ENCODE measurements at places on chromosomes 2 and 18. TPM values are rescaled to one million over a fixed set of nuclear protein-coding genes. Genes with fewer than 3 reads are reported as not detected.

The PDCD1 gene
- 0.23 TPM for total RNA-seq

DNA sequence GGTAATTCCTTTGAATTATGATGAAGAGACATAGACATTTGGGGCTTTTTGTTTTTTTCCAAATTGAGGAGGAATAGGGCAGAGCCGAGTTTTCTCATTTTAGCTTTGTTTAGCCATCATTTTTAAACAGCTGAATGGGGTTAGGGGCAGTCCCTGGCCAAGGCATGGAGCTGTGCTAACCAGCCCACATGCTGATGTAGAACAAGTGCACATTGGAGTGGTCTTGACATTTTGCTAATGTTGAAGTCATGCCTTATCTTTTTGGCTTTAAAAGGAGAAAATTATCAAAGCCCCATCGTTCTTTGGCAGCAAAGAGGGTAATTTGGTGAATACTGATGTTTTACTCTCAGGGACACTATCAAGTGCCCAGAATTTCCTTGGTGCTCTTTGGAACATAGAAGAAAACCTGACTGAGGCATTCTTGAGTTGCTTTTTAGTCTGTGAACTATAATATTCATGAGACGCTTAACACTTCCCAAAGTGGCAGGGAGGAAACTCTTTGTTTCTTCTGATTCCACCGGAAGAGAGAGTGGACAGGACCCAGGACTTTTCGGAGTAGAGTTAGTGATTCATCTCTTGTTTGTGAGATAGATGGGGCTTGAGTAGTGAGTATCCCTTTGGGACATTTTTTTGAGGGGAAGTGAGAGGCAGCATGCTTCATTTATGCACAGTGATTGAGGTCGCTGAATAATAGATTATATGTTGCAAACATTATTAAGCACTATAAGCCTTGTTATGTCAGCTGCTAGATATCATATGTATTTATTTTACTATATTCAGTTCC, 45.0 kb downstream of the MTA3 start:
- no peak for DNase-seq
- no peaks in the 10 kb centered on the region for H3K27me3 ChIP-seq
- H3K36me3 ChIP-seq: peaks cover 62% of the 10 kb centered on the region

The TFPI gene
- total RNA-seq: 26.5 TPM

DNA sequence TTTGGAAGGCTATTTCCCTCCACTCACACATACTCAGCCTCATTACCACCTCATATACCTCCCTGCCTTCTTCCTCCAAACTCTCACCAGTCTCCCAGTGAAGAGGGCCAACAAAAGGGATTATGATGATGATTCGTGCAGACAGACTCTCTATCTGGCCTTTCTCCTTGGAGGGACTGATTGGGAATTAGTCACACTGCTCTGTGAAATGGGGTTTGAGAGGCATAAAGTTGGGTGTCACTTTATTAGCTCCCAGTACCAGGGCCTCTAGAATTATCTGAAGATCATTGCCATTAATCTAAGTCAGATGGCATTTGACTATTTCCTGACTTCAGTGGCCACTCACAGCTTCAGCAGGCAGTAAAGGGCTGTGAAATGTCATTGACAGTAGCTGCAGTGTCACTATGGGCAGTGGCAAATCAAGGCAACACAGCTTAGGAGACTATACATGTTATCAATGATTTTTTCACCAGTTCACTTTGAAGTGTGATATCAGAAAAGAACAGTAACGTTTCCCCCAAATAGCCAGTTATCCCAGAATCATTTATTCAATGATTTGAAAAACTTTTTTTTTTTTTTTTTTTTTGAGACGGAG, 17.4 kb downstream of the CNRIP1 start:
- no peak overlapping the region for H3K4me3 ChIP-seq
- no peaks in the 10 kb centered on the region for H3K27me3 ChIP-seq
- H3K4me1 ChIP-seq: no peaks in the 10 kb centered on the region
- H3K36me3 ChIP-seq: no peaks in the 10 kb centered on the region

The IL1R2 gene
- 1.1 TPM for total RNA-seq

The ASXL3 gene
- 0.71 TPM for total RNA-seq

The RPRM gene
- total RNA-seq: 33.8 TPM

- no peak overlapping the region for H3K4me3 ChIP-seq
- DNase-seq: no peak
- H3K27me3 ChIP-seq: no peaks in the 10 kb centered on the region
- no peak overlapping the region for H3K27ac ChIP-seq
- H3K36me3 ChIP-seq: peaks cover 50% of the 10 kb centered on the region
These were observed 10.1 kb downstream of the RPL31 start for GRCh38 chr2:101012054-101012705.

DNA sequence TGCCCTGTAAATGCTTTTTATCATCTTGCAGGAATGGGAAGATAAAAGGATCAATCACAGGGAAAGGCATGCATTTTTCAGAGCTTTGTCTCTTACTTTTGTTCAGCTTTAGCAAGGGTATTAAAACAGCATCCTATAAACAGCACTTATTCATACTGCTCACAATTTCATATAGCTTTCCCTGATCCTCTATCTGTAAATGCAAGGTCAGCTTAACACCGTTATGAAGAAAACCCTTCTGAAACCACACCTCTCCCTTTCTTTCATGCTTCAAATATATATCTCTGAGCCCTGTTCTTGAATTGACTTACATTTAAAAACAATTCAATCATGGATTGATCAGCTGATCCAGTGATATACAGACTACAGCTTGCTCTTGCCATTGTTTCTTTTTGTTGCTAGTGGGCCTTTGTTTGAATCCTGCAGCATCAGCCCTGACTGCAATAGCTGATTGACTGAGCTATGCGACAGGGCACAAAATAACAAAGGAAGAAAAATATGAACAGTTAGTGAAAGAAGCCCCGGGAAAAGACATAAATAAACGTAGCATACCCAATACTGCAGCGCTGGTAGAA, 795.5 kb upstream of the CDH2 start:
- H3K36me3 ChIP-seq: no peaks in the 10 kb centered on the region
- no peaks in the 10 kb centered on the region for H3K27me3 ChIP-seq
- no peak overlapping the region for H3K4me3 ChIP-seq
- no peak for DNase-seq

- no peaks in the 10 kb centered on the region for H3K36me3 ChIP-seq
- H3K4me3 ChIP-seq: no peak overlapping the region
- H3K27me3 ChIP-seq: peaks cover 5% of the 10 kb centered on the region
These were observed 94.1 kb downstream of the FAM161A start for GRCh38 chr2:61759718-61760117.

- no peaks in the 10 kb centered on the region for H3K4me1 ChIP-seq
- no peaks in the 10 kb centered on the region for H3K27me3 ChIP-seq
- H3K36me3 ChIP-seq: no peaks in the 10 kb centered on the region
- no peak overlapping the region for H3K4me3 ChIP-seq
- no peak overlapping the region for H3K27ac ChIP-seq
These were observed 200.6 kb downstream of the WDR7 start for GRCh38 chr18:56851774-56852173.

DNA sequence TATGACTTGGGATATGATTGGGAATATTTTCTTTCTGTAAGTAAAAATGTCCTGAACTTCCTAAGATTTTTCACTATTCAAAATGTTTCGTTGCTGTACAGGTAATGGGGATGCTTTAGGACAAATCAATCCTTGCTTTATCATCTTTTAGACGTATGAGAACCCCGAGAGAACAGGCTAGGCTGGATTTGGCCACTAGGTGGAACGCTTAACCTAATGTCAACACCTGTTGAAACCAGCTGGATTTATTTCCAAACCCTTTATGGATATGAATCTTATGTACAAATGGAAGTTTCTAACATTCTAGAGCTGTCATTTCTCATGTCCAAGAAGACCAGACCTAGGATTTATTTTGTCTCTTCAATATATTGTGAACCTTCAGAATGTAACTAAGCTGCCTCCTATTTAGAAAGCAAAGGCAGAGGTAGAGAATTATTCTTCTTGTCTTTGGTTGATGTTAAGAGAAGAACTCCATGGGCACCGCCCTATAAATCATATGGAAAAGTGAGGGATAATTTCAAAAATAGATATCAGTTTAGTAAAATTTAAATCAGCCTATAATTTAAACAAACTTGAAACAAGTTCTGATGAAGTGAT, 96.7 kb downstream of the PMAIP1 start:
- H3K4me1 ChIP-seq: no peaks in the 10 kb centered on the region
- H3K4me3 ChIP-seq: no peak overlapping the region
- H3K27ac ChIP-seq: no peak overlapping the region
- no peaks in the 10 kb centered on the region for H3K36me3 ChIP-seq

DNA sequence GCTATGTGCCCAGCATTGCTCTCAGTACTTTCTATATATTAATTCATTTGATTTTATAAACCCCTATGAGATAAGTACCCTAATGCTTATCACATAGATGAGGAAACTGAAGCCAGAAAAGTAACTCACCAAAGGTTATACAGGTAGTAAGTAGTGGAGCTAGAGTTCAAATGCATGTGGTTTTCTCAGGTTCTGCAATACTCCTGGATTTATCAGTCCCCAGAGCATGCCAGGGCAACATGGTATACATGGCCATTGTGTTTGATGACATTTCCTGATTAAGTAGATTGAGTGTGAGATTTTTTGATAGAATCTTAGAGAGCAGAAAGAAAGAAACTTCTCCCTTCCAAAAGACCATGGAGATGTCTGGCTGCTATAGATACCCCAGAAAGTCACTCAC, 233.1 kb downstream of the IKZF2 start:
- no peaks in the 10 kb centered on the region for H3K36me3 ChIP-seq
- H3K27ac ChIP-seq: no peak overlapping the region
- no peak for DNase-seq
- peaks cover 11% of the 10 kb centered on the region for H3K4me1 ChIP-seq
- peak overlapping the region; percentile 2 for H3K4me3 ChIP-seq

The GLI2 gene
- 17.0 TPM for total RNA-seq

The DLX1 gene
- not detected for total RNA-seq

The SERPINB11 gene
- total RNA-seq: not detected

DNA sequence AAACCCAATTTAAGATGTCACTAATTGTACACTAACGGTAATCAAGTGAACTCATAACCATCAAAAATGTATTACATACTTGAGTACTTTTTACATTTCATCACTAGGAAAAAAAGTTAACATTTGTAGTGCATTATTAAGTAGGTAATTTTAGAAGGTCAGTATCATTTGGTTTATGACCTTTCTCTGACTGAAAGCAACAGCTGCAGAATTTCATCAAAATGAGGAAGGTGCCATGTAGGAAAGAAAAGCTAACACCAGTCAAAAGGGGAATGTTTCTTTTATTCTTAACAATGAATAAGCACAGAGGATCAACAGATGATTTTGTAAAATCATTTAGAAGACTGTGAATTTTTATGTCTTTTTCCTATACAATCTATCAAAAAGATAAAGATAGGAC, 79.0 kb downstream of the PIGN start:
- H3K4me3 ChIP-seq: no peak overlapping the region
- no peak for DNase-seq
- no peaks in the 10 kb centered on the region for H3K27me3 ChIP-seq
- no peaks in the 10 kb centered on the region for H3K36me3 ChIP-seq
- no peak overlapping the region for H3K27ac ChIP-seq

The SERPINB12 gene
- not detected for total RNA-seq

The SS18 gene
- 80.3 TPM for total RNA-seq

- no peaks in the 10 kb centered on the region for H3K27me3 ChIP-seq
- H3K27ac ChIP-seq: no peak overlapping the region
- H3K36me3 ChIP-seq: no peaks in the 10 kb centered on the region
These were observed 27.5 kb downstream of the BIN1 start for GRCh38 chr2:127079358-127079920.

- peak; percentile 79 for DNase-seq
- H3K27ac ChIP-seq: no peak overlapping the region
- no peaks in the 10 kb centered on the region for H3K27me3 ChIP-seq
- peak overlapping the region; percentile 63 for H3K4me3 ChIP-seq
- H3K4me1 ChIP-seq: peaks cover 21% of the 10 kb centered on the region
These were observed 25.9 kb downstream of the ENOSF1 start for GRCh38 chr18:686339-687111.

The HAAO gene
- total RNA-seq: 12.2 TPM

GRCh38 chr2:142030735-142031134, 100.1 kb downstream of the LRP1B start:
- H3K4me1 ChIP-seq: no peaks in the 10 kb centered on the region
- H3K27me3 ChIP-seq: no peaks in the 10 kb centered on the region
- DNase-seq: no peak

- no peaks in the 10 kb centered on the region for H3K36me3 ChIP-seq
- H3K27ac ChIP-seq: no peak overlapping the region
- H3K4me1 ChIP-seq: peaks cover 10% of the 10 kb centered on the region
- no peaks in the 10 kb centered on the region for H3K27me3 ChIP-seq
These were observed 22.6 kb upstream of the ITGB6 start for GRCh38 chr2:160222546-160223283.

- no peaks in the 10 kb centered on the region for H3K4me1 ChIP-seq
- no peaks in the 10 kb centered on the region for H3K36me3 ChIP-seq
- H3K27me3 ChIP-seq: no peaks in the 10 kb centered on the region
- DNase-seq: no peak
- H3K4me3 ChIP-seq: no peak overlapping the region
These were observed 6.5 kb downstream of the TMEM17 start for GRCh38 chr2:62499430-62500060.

DNA sequence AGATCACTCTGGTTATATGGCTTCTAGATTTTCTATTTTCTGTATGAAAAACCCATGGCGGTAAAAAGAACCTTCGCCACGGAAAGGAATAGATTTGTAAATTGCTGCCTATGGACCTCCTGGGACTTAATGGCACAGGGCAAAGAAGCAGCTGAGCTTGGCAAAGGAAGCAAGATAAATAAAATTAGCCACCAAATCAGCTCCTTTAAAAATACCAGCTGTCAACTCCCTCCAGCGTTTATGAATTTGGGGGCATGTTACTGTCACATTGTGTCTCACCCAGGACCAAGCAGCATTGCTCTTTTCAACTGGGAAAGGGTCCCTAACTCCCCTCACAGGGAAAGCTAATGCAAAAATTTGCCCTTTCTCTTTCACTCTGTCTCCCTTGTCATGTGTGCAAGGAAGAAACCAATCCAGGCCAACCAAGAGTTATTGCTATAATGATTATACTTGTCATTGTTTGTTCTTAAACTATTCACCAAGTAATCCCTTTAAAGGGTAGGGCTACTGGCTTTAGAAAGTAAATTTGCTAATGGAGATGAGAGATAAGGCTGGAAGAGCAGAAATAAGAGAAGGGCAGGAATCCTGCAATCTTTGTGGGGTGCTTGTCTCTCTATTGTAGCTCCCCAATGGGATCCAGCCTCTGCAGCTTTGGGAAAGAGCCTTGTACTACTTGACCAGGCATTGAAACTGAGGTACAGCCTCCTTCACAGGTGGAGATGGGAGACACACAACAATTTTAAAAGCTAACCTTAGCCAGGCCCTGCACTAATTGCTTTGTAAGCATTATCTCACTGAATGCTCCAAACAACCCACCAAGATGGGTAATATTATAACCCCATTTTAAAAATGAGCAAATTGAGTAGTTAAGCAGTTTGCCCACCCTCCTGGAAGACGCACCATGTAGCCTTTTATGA, 119.1 kb upstream of the KLF7 start:
- no peak overlapping the region for H3K27ac ChIP-seq
- H3K36me3 ChIP-seq: no peaks in the 10 kb centered on the region
- peak overlapping the region; percentile 7 for H3K4me3 ChIP-seq
- H3K4me1 ChIP-seq: peaks cover 22% of the 10 kb centered on the region
- H3K27me3 ChIP-seq: no peaks in the 10 kb centered on the region

The TUBA3E gene
- not detected for total RNA-seq

GRCh38 chr2:224160917-224161316, 121.8 kb upstream of the SERPINE2 start:
- H3K4me1 ChIP-seq: peaks cover 3% of the 10 kb centered on the region
- H3K27ac ChIP-seq: no peak overlapping the region
- H3K36me3 ChIP-seq: no peaks in the 10 kb centered on the region
- H3K27me3 ChIP-seq: peaks cover 56% of the 10 kb centered on the region
- DNase-seq: no peak

GRCh38 chr2:207996848-207997247, 28.5 kb downstream of the PLEKHM3 start:
- no peak for DNase-seq
- H3K4me1 ChIP-seq: no peaks in the 10 kb centered on the region
- peaks cover 29% of the 10 kb centered on the region for H3K36me3 ChIP-seq
- H3K27me3 ChIP-seq: no peaks in the 10 kb centered on the region

The HOXD3 gene
- total RNA-seq: not detected

The AGPS gene
- 76.8 TPM for total RNA-seq

Measured in endodermal cell (in vitro differentiated cells).